ENCODE measurements at places on chromosomes 13 and 19.

DNA sequence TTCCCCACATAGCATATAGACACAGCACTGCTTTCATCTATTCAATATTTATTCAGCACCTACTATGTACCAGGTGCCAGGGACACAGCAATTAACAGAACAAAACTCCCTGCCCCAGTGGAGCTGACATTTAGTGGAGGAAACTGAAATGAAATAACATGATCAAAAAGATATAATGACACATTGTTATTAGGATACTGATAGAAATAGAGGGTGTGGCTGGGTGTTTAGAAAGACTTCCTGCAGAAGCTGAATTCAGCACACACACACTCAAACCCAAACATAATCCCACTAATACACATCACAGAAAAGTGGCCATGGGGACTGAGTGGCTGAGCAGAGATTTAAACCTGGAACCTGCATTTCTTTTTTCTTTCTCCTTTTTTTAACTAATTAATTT, 3.8 kb upstream of the CDC37 start:
- no peak for DNase-seq

GRCh38 chr19:17240062-17240752, 5.5 kb downstream of the NR2F6 start:
- no peak for DNase-seq

DNA sequence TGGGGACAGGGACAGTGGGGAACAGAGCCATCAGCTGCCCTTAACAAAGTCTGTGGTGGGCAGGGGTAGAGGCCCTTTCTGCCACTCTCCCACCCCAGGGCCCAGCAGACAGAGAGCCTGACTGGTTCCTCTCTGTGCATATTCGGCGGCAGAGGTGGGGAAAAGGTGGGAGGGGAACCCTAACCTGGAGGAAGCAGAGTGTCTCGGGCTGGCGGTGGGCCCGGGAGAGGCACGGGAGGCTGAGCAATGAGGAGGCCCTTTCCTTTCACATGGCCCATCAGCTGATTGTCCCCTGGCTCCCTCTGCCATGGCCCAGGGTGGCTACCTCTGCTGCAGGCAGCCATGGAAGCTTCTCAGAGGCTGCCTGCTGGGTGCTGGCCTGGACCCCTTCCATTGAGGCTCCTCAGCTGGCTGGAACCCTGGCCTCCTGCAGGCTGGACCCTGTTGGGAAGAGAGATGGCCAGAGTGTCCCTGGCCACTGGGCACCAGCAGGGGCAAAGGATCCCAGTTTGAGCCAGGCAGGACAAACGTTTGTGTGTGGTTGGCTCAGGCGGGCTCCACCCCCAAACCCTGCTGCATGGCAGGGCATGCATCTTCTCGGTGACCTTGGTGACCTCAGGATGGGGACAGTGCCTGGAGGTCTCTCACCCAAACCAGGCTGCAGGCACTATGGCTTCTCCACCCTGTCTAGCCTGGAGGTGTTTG, 202.8 kb upstream of the ZNF536 start:
- no peak for DNase-seq

- no peak for DNase-seq
Measured at GRCh38 chr19:48806518-48806817, 4.4 kb downstream of the BCAT2 start.

- DNase-seq = peak; percentile 15
Measured at GRCh38 chr13:99526549-99526948, 25.3 kb downstream of the TM9SF2 start.

DNA sequence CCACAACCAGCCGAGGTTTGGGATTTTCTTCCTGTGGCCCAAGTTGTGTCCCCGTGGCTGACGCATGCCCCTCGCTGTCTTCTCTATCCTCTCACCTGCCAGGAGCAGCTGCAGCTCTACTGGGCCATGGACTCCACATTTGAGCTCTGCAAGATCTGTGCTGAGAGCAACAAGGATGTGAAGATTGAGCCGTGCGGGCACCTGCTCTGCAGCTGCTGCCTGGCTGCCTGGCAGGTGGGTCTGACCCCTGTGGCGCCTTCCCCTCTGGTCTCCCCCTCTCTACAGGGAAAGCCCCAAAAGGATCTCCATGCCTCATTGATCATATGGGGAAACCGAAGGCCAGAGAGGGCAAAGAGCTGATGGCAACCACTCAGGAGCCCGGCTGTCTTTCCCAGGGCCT, 14.6 kb downstream of the CBLC start:
- DNase-seq = no peak

GRCh38 chr13:23637829-23638228, 67.6 kb downstream of the TNFRSF19 start:
- no peak for DNase-seq

DNA sequence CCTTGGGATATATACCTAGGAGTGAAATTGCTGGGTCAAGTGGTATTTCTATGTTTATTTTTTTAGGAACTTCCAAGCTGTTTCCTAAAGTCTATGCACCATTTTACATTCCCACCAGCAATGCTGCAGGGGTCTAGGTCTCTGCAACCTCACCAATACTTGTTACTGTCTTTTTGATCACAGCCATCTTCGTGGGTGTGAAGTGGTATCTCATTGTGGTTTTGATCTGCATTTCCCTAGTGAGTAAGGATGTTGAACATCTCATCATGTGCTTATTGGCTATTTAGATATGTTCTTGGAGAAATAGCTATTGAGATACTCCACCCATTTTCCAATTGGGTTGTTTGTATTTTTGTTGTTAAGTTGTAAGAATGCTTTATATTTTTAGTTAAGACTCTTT, 2.7 kb downstream of the OR10H2 start:
- no peak for DNase-seq

DNA sequence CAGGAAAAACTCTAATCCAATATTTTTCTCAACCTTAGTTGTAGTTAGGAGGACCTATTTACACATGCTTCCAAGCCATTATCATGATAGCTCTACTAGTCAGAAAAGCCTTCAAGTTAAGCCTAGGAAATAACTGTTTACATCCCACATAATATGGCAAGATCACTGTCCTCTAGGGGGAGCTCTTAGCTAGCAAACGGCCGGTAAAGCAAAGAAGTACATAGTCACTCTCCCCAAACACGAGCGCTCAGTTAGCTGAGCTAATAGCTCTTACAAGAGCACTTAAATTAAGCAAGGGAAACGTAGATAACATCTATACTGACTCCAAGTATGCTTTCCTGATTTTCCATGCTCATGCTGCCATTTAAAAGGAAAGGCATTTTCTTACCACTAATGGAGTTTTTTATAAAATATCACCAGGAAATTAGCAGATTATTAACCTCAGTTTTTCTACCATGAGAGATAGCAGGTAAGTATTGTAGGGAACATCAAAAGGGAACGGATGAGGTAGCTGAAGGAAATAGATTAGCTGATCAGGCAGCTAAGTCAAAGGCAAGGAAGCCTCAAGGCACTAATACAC, 100.6 kb upstream of the PABPC3 start:
- peak; percentile 65 for DNase-seq

- DNase-seq = peak; percentile 14
Measured at GRCh38 chr13:64553411-64554129, 2676.6 kb downstream of the PCDH9 start.

GRCh38 chr13:26557393-26558073, at the start of gene WASF3:
TSS of gene WASF3 (plus strand) at chr13:26557683. CDS start at chr13:26642271, 84,588 bp downstream.
- peak; percentile 62 for DNase-seq

- DNase-seq = no peak
Measured at GRCh38 chr13:102651892-102652291, 43.0 kb downstream of the METTL21C start.

- DNase-seq = no peak
Measured at GRCh38 chr19:11649941-11650340, 52.7 kb downstream of the ZNF627 start.

DNA sequence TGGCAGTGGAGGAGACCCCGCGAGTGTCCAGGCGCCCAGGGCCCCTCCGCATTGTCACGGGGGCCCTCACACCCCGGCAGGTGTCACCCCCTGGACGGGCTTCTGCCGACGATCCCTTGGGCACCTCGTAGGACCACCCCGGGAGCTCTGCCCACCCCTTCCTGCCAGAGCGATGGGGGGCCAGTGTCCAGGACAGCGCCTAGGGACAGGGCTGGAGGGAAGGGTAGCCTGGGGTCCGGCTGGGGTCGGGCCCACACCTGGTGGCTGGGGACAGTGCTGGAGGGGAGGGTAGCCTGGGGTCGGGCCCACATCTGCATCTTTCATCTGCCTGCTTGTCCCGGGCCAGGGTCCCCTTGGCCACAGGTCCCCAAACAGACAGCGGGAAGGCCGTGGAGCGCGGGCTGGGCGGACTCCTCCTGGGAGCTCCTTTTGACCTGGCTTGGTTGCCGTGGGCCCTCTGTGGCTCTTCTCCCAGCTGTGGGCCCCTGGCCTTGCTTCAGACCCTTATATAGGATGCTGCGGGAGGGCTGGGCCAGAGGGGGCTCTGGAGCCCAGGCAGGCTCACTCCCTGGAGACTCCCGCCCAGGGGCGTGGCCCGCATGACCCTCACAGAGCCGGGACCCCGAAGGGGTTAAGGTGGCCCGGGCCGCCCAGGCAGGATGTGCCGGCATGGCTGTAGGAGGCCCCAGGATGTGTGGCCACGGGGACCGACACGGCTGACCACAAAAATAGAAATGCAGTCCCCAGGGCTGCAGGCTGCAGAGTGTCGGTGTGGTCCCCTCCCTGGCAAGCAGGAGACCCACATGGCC, 74.1 kb upstream of the MCF2L start:
- no peak for DNase-seq

DNA sequence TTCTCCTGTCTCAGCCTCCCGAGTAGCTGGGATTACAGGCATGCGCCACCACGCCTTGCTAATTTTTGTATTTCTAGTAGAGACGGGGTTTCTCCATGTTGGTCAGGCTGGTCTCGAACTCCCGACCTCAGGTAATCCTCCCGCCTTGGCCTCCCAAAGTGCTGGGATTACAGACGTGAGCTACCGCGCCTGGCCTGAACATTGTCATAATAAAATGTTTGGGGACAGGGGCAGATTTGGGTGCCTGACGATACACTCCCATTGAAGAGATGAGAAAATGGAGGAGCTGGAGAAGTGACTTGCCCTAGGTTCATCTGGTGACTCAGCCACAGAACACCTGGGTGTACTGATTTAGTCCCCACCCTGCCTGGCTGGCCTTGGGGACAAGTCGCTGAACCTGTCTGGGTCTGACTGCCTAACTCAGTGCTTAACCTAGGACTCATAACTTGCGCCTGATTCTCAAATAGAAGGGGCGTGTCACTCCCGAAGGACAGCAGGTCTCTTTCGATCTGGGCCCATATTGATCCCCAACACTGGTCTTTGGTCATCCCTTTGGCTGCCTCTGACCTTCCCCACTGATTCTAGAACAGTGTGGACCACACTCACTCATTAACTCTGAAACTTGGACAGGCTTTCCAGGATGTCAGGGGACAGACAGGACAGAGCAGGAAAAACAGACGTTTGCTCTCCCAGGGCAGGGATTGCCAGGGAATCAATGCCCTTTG, 7.6 kb upstream of the BICRA start:
- DNase-seq = no peak

DNA sequence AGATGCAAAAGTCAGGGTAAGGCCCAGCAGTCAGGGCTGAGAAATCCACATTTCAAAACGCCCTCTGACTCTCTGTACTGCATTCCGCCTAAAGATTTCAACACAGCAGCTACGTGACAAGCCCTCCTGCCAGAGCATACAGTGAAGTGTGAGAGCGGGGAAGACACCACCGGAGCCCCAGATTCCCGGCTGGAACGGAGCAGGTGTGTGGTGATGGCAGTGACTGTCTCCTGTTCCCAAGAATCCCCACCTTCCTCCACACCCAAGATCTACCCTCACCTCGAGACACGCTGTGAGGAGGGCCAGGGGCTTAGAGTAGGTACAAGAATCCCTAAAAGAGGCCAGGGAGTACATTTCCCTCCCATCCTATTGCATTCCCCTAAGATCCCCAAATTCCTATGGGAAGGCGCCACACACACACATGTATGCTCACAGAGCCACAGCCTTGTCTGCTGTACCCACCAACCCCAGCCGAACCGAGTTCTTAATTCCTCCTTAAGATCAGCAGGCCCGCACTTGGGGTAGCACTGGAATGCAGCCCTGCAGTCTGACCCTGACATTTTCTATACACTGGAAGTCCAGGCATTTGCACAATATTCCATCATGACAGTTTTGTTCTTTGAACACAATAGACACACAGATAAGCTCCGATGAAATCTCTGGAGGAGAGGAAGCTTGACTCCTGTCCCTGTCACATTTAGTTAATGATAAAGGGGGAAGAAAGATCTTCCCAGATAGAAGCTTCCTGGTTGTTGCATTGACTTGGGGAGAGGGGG, 102.9 kb downstream of the FOXO1 start:
- no peak for DNase-seq

GRCh38 chr13:85537601-85538000, 261.6 kb downstream of the SLITRK6 start:
- DNase-seq = no peak

DNA sequence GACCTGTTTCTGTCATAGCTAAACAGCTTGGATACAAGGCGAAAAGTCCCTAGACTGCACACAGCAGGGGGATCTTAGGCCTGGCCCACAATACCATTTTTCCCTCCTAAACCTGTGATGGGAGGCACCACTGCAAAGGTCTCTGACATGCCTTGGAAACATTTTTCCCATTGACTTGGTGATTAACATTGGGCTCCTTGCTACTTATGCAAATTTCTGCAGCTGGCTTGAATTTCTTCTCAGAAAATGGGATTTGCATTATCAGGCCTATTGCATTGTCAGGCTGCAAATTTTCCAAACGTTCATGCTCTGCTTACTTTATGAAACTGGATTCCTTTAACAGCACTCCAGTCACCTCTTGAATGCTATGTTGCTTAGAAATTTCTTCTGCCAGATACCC, 136.2 kb upstream of the TSHZ3 start:
- DNase-seq = no peak

- no peak for DNase-seq
Measured at GRCh38 chr13:49810567-49811526, 18.4 kb upstream of the KPNA3 start.

GRCh38 chr19:34150558-34150957, 21.7 kb upstream of the LSM14A start:
- no peak for DNase-seq

DNA sequence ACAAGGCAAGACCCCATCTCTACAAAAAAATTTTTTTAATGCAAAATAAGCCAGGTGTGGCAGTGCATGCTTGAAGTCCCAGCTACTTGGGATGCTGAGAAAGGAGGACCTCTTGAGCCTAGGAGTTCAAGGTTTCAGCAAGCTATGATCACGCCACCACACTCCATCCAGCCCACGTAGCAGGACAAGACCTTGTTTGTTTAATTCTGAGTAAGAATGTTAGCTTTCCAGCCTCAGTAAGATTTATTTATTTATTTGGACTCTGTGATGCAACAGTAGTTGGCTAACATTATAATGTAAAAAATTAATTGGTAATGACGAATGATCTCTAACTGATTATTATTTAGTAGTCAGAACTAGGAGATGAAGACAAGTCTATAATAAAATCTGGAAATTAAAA, 23.3 kb downstream of the N4BP2L2 start:
- no peak for DNase-seq

Measured in Kasumi-1 (cell line).